ENCODE measurements at places on chromosomes 5 and 9.

DNA sequence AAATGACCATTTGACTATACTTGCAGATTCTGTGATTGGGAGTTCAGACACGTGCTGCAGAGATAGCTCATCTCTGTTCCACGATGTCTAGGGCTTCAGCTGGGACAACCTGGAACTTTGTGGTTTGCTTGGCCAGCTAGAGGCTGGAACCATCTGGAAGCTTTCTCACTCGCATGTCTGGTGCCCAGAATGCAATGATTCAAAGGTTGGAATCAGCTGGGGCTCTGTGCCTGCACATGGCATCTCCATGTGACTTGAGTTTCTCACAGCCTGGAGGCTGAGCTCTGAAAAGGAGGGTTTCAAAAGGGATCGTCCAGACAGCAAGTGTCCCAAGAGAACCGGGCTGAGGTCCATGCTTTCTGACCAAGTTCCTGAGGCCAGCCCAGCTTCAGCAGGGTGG is 465.2 kb downstream of the GADD45G start:
- DNase-seq = no peak

DNA sequence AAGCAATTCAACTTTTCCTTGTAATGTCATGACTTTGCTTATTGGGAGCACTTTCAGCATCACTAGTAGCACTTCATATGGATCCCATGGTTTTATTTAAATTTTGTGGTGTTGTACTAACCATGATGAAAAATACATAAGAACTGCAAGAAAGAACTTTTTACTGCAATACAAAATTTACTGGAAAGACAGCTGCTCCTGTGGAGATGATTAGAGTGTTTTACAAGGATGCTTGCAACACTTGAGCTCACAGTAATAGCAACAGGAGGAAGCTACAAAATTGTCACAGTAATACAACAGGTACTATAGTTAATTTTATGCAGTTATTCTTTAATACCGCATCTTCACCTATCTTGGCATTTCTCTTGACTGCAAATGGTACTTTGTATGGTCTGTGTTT is 158.3 kb upstream of the TSLP start:
- DNase-seq = no peak

- DNase-seq = no peak
Observed at GRCh38 chr5:176741561-176742211, 68.7 kb upstream of the UNC5A start.

DNA sequence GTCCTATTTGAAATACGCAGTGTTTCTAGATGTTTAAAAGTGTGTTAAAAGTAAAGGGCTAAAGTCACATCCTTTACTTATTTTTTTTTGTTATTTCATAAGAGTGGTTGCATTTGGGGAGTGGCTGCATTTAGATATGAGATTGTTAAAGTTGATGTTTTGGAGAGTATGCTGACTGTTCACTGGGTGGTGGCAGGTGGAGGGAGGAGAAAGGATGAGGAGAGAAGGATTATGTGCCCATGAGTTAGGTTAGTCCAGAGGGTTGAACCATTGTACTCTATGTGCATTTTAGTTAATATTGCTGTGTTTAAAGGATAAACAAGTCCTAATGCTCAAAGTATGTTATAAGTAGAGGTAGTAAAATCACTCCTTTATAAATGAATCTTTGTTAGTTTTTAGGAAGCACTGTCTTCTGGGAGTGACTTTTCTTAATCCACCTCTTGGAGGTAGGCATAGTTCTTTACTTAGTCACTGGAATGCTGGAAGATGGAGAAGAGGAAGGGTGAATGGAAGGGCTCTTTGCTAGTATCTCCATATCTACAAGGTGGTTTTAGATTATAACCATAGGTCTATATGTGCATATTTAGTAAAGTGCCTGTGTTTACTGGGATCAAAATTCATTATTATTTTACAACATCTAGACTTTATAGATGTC is 332.3 kb downstream of the NPR3 start:
- no peak for DNase-seq

- DNase-seq = no peak
Observed at GRCh38 chr9:112065806-112066606, 109.1 kb downstream of the SUSD1 start.

- DNase-seq = no peak
Observed at GRCh38 chr9:101027733-101028345, 688 bp upstream of the PLPPR1 start.

GRCh38 chr5:82396871-82397514 is 118.8 kb upstream of the RPS23 start:
- no peak for DNase-seq

DNA sequence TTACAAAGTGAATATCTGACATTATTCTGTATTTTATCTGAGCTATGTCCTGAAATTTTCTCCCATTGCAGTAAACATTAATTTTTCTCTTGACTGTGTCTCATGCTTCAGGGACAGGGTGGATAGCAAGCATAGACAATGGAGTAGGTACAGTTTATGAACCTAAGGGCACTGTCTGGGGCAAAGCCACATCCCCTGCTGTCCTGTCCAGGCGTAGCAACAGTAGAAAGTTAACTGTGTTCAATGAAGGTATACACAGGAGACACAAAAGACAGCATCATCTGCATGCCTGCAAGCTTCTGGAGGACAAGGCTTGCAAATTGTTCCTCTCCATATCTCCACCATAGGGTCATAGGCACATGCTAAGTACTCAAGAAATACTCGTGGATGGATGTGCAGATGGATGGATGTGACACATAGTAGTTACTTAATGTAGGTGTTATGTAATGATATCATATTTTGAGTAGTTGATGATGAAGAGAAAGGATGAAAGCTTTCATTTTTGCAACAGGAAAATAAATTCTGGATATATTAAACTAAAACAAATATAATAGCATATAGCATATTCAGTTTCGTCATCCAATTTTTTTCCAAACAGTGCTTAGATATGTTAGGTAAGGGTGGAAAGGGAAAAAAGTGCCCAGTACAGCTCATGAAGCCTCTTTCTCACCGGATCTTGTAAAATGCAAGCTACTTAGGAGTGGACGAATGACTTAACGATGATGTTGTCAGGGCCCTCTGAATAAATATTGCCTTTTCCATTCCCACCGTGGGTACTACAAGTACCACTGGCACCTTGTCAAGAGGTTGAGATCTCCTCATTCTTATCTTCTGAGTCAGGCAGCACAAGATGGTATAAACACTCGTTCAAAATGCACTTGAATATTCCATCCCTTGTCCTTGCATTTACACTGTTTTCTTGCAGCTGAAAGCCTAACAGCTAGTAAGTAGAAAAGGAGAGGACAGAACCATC is 19.9 kb upstream of the ZSWIM6 start:
- DNase-seq = no peak

DNA sequence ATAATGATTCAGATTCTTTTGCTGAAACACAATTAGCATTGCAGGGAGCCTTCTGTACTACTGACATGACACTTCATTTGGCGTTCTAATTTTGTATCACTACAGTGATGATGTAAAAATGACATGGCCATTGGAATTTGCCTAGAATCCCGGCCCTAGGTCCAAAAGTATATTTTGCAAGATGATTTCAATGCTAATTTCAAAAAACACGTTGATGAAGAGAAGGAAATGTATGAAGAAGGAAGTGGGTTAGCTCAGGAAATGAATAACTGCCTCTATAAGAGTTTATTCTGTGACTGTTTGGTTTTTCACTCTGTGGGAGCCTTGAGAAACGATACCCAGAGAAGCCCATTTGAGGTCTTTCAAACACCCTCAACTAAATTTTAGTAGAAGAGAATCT is 59.3 kb downstream of the OSTF1 start:
- no peak for DNase-seq

- no peak for DNase-seq
Observed at GRCh38 chr9:10008101-10008799, 604.6 kb downstream of the PTPRD start.

DNA sequence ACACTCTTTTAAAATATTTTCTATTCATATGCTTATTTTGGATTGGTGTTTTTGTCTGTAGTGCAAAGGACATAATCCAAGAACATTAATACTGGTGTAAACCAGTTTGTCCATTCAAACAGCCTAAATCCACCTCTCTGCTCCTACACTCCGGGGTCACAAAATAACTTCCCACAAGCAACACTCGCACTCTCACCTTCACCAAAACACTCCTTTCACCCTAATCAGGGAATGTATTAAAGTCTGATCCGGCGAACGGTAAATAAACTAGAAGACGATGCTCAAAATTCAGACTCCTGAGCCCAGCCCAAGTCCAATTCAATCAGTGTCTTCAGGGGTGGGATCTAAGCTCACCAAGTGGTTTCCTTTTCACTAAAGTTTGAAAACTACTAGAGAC is 649 bp downstream of the AP3B1 start:
- no peak for DNase-seq

DNA sequence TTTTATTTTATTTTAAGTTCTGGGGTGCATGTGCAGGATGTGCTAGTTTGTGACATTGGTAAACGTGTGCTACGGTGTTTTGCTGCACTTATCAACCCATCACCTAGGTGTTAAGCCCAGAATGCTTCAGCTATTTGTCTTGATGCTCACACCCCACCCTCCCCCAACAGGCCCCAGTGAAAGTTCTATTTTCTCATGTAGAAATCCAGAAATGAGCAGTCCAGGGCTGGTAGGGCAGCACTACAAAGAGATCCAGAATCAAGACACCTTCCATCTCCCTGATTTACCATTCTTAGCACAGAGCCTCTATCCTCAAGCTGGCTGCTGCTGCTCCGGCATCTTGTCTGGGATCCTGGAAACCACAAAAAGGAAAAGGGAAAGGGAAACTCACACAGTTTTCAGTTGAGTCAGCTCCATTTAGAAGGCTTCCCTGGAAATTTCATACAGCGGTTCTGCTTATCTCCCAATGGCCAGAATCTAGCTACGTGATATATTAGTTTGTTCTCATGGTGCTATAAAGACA is 85.4 kb upstream of the SMARCA2 start:
- DNase-seq = no peak

DNA sequence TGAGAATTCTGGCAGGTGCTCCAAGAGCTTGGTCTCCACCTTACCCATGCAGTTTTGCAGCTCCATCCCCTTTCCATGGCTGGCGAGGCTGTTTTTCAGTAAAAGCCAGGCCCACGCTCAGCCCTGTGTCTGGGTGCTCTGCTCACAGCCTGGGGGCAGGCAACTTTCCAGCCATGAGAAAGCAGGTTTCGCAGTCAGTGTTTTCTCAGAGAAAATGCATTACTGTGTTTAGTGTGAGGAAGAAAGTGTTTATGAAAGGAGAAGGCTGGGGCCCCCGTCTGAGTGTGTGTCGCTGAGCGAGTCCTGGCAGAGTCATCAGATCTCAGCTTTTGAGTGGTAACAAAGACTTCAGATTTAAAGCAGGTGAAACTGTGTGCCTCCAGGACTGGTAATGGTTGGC is 248.1 kb downstream of the IRX1 start:
- DNase-seq = no peak

- no peak for DNase-seq
Observed at GRCh38 chr5:102418531-102418930, 80.3 kb downstream of the SLCO6A1 start.

DNA sequence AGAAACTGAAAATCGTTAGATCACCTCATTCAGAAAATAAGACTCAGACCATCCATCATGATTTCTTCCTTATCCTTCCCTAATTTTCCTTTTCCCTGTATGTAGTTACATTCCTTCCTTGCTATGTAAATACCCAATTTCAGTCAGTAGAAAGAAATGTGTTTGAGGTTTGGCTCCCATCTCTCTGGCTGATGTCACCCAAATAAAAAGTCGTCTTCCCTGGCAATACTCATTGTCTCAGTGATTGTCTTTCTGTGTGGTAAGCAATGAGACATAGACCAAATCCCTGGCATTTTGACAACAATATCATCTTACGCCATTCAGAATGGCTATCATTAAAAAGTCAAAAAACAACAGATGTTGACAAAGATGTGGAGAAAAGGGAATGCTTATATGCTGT is 303.9 kb upstream of the EDIL3 start:
- DNase-seq = no peak

GRCh38 chr5:53397845-53398244 is 82.6 kb upstream of the FST start:
- DNase-seq = no peak

GRCh38 chr9:70043689-70044489 is at the start of gene MAMDC2:
TSS of gene MAMDC2 (plus strand) at chr9:70043848. CDS start at chr9:70044198, 350 bp downstream.
- DNase-seq = no peak

DNA sequence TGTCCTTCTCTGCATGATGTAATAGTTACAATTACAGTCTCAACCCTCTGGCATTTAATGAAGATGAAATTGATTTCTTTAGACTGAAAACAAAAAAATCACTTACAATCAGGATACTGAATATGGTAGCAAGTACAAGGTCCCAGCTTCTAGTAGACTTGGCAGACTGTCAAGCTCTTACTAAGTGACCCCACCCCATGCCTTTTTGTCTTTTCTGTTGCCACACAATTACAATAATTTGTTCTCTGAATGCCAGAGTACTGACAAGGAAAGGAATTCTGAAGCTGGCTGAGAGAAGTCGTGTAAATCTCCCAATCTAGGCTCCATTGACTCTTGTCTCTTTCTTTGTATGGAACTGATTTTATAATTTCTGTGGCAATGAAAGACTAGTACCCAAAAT is 154.2 kb downstream of the TMC1 start:
- no peak for DNase-seq

DNA sequence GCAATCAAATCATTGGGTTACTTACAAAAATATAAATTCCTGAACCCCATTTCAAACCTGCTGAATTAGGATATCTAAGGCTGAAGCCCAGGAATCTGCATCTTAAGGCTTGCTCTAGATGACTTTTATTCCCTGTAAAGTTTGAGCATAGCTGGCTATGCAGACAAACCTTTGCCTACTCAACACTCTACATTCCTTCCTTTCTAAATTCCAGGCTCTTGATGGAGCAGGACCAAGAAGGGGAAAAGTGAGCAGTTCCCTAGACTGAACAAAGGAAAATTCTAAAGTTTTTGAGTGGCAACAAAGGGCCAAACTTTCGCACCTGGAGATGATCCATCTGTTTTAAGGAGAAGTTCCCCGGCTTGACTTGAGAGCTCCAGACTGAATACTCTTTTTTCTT is 9.8 kb upstream of the ADRA1B start:
- DNase-seq = no peak

DNA sequence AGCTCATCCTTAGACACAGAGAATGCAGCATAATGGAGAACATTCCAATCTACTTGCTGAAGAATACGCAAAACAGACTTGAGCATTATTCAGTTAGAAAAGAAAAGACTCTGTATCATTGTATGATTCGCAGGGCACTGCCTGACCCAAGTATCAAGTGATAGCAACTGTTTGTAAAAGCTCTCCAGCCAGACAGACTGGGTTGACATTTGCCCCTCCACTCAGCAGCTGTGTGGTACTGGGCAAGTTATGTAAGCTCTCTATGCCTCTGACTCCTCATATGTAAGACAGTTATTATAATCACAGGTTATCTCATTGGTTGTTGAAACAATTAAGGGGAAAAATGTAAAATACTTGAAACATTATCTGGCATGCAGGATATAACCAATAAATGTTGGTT is 505.0 kb downstream of the ELAVL2 start:
- DNase-seq = no peak
